ENCODE measurements at places on chromosomes 13 and 19.

DNA sequence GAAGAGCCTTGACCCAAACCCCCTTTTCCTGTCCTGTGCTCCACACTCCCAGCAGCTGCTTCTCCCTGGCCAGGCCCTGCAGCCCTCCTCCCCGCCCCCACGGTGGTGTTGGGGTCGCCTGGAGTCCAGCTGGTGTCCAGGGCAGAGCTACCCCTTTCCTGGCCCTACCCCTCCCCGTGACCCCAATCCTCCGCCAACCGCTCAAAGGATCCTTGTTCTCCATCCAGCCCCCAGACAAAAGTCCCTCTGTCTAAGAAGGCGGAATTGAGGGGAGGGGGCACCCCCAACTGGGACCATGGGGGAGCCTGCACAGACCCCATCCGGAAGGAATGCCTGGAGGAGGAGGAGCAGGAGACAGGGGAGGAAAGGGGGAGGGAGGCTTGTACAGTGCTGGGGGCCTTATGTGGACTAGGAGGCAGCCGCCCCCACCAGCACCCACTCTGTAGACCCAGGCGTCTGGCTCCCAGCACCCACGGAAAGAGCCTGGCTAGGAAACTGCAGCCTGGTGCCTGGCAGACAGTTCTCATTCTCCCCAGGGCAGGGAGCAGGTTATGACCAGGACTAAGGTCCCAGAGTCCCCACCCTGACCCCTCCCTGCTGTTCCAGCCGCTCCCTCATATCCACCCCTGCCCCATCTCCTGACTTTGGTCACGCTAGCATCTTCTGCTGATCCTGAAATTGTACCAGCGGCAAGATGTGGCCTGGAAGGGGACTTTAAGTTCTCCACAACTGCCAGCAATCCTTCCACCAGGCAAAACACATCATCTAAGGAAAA, at the start of gene FXYD3:
Gene FXYD3 (plus strand): TSS at position 647 of the 775 bp plus-strand sequence. CDS start 3,554 bp downstream, outside the sequence.
- no peak for DNase-seq

- DNase-seq, result no peak
Measured at GRCh38 chr19:56120002-56120370, 1.1 kb downstream of the ZNF787 start.

DNA sequence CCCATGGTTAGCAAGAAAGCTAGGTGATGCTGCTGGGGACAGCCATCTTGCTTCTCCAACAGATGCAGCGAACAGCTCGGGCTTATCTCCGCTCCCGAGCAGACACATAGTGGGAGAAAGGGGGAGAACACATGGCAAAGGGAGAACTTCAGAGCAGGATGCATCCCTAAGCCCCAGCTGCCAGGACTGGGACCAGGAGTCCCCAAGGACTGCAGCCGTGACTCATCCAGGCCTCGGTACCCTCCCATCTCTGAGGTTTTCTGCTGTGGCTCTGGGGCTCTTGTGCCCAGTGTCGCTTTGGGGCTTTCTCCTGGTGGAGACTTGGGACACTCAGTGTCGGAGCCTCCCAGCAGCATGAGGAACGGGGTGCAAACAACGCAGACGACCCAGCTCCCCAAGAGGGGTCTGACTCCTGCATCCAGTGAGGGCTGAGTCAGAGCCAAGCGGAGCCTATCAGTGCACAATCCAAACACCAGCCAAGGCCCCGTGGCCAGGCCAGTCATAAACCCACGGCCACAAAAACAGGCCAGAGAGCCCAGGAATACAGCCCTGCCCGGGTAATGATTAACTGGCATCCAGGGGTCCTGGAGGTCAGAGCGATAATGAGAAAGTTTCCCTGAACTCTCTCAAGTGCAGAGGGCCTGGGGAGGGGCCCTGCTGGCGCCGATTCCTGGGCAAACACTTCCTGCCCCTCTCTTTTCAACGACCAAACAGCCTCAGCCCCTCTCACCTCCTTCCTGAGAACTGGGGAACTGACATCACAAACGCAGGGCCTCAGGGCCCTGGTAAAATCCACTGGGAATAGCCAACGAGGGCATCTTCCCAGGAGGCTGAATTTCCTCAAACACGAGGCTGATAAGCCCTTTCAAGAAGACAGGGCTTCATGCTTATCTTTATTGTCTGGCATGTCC, 202.9 kb downstream of the USP12 start:
- no peak for DNase-seq

DNA sequence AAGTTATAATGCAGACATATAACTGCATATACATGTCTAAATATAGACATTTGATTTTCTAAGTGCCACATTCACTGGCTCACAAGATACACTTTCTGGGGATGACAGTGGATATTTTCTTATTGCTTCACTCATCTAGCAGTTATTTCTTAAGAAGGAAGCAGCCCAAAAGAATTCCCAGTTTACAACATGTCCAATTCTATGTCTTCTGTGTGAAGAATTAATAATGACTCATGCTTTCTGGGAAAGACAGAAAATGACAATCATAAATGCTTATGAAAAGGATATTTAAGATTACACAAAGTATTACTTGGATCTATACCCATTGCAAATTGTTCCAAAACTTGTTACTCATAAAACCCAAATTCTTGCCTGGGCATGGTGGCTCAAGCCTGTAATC, 543.4 kb downstream of the SUCLA2 start:
- DNase-seq, result no peak

DNA sequence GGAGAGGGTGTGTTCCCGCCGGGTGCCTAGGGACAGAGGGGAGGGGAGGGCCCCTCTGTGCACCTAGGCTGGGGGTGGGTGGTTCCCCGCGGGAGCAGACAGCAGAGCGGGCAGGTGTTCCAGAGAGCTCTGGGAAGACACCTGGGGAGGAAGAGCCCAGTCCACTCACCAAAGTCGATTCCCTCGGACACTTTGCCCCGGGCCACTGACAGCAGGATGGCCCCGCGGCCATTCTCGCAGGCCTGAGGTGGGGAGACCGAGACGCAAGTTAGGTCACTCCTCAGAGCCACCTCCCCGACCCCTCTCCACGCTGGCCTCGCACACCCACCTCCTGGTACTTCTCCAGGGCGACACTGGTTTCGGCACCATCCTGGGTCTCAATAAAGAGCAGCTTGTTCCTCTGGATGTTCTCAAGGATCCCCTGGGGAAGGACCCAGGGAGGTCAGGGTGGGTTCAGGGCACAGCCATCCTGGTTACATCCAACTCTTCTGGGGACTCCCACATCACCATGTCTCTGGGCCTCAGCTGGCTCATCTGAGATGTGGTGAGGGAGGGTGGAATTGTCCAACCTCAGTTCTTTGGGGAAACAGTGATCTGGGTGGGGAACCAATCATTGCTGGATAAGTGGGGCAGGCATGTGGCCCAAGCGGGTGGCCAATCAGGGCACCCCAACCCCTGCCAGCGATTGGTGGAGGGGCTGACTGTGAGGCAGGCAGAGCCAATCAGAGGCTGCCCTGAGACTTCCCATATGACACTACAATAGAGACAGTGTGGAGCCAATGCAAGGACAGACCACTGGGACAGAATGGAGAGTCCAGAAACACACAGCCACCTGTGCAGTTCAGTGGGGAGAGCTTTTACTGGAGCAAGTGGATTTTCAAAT, 12.6 kb downstream of the KLC3 start:
- no peak for DNase-seq

DNA sequence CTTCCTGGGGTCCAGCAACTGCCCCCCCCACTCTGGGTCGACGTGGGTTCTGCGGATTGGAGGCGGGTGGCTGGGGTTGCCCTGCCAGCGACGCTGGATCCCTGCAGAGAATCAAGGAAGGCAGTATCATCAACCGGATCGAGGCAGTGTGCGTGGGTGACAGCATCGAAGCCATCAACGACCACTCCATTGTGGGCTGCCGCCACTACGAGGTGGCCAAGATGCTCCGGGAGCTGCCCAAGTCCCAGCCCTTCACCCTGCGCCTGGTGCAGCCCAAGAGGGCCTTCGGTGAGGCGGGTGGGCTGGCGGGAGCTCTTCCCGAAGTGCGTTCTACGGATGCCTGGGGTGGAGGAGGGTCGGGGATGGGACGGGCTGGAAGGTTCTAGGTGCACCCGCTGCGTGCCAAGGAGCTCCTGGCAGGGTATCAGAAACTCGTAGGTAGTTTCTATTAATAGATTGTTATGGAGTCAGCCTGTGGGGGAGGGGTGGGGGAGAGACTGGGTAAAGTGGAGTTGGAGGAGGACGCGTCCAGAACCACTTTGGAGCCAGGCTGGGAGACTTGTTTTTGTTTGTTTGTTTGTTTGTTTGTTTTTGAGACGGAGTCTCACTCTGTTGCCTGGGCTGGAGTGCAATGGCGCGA, 1.5 kb downstream of the GIPC3 start:
- no peak for DNase-seq

- DNase-seq, result no peak
Measured at GRCh38 chr19:44111910-44112463, 1.2 kb upstream of the ZNF225 start.

DNA sequence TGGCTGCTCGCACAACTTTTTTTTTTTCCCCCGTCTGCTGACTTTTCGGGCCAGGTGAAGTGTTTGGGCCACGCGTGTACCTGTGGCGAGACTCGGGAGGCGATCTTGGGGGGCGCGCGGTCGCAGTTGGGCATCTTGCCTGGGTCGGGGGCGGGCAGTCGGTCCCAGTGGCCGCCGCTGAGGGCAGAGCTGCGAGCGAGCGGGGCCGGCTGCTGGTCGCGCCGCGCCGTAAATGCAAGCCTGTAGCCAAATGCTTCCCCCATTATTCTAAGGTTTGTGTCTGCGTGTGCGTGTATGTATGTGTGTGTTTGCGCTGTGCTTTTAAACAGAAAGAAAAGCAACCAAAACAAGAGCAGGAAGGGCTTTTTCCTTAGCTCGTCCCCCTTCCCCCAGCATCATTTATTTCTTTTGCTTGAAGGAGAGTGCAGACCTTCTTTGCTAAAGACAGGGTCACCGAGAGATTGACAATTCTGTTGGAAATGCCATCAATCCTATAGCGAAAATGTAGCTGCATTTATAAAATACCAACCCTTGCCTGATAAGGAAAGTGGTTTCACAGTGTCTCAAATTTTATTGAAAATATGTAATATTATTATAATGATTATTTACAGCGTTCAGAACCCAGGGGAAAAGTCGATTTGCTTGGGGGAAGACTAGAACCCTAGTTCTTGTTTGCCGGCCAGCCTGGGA, 143.2 kb upstream of the ZNF536 start:
- DNase-seq, result no peak

- no peak for DNase-seq
Measured at GRCh38 chr13:64066711-64067110, 2651.1 kb upstream of the PCDH20 start.

GRCh38 chr19:57606931-57607330, 7.1 kb upstream of the ZNF134 start:
- no peak for DNase-seq

GRCh38 chr13:22074403-22074802, 403.5 kb downstream of the FGF9 start:
- DNase-seq, result peak; percentile 25

DNA sequence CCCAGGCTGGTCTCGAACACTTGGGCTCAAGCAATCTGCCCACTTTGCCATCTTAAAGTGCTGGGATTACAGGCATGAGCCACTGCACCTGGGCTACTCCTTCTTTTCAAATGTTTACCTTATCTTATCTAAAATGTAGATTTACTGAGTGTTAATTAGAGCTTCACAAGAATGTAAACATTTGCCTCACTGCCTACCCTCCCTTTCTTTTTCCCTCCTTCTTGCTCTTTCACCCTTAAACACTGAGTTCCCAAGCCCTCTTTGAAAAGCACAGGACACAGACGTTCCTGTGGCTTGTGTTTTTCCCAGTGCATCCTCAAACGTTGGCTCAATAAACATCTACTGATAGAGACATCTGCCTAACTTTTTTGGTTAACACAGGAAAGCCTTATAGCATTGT, 32.7 kb upstream of the CYSLTR2 start:
- DNase-seq, result no peak

GRCh38 chr13:102848956-102849355, 3.1 kb downstream of the ERCC5 start:
- DNase-seq, result no peak

- DNase-seq, result no peak
Measured at GRCh38 chr19:50551715-50552187, 16.5 kb downstream of the LRRC4B start.

- no peak for DNase-seq
Measured at GRCh38 chr19:15015946-15016542, 33.2 kb upstream of the CASP14 start.
